ENCODE measurements at places on chromosomes 12 and 14. TPM values are rescaled to one million over a fixed set of nuclear protein-coding genes. Genes with fewer than 3 reads are reported as not detected.

DNA sequence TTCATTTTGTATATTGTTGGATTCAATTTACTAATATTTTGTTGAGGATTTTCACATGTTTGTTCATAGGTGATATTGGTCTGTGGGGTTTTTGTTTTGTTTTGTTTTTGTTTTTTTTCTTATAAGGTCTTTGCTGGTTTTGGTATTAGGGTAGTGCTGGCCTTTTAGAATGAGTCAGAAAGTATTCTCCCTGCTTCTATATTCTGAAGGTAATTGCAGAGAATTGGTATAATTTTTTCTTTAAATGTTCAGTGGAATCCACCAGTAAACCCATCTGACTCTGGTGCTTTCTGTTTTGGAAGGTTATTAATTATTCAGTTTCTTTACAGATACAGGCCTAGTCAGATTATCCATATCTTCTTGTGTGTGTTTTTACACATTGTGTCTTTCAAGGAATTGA is 8.9 kb downstream of the TOGARAM1 start:
- no peak for DNase-seq

GRCh38 chr12:89783359-89784060 is 74.9 kb upstream of the ATP2B1 start:
- DNase-seq, result peak; percentile 40

GRCh38 chr14:39268393-39268792 is 34.7 kb downstream of the MIA2 start:
- no peak for DNase-seq

EXOC5 gene
- total RNA-seq, result 90.7 TPM

GALNT16 gene
- total RNA-seq, result 39.3 TPM

RNASE7 gene
- not detected for total RNA-seq

ART4 gene
- not detected for total RNA-seq

Measured in dorsolateral prefrontal cortex (tissue), 122 donors.